ENCODE measurements at places on chromosomes 6 and 20.
A peak's percentile ranks its signal among the peaks of the same experiment; 100 is the strongest.

GRCh38 chr6:25875563-25875905 is 1.5 kb upstream of the SLC17A3 start:
- DNase-seq: no peak

DNA sequence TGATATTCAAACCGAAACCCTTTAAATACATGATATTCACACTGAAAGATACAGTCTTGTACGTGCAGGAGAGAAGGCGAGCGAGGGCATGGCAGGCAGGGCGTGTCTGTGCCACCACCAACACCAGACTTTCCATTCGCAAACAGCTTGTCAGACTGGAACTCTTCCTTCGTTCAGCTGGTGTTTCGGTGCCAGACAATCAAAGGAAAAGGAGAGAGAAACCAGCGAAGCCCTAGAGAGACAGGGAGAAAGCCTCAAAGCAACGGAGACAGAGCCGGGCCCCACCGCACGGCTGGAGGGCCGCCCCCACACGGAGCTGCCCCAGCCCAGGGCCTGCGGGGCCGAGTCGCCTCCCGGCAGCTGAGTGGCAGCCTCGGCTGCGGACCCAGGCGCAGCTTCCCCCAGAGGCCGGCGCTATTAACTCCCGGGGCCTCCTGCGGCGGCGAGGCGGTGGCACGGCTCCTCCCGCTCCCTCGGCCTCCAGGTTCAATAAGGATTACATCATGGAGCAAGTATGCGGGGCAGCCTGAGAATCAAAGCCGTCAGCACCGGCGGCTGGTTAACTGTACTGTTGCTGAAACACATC is 32.1 kb upstream of the NR2E1 start:
- peak; percentile 75 for DNase-seq

GRCh38 chr6:90803956-90804355 is 217.1 kb upstream of the MAP3K7 start:
- no peak for DNase-seq

- no peak for DNase-seq
Observed at GRCh38 chr6:144767051-144767450, 481.9 kb downstream of the UTRN start.

DNA sequence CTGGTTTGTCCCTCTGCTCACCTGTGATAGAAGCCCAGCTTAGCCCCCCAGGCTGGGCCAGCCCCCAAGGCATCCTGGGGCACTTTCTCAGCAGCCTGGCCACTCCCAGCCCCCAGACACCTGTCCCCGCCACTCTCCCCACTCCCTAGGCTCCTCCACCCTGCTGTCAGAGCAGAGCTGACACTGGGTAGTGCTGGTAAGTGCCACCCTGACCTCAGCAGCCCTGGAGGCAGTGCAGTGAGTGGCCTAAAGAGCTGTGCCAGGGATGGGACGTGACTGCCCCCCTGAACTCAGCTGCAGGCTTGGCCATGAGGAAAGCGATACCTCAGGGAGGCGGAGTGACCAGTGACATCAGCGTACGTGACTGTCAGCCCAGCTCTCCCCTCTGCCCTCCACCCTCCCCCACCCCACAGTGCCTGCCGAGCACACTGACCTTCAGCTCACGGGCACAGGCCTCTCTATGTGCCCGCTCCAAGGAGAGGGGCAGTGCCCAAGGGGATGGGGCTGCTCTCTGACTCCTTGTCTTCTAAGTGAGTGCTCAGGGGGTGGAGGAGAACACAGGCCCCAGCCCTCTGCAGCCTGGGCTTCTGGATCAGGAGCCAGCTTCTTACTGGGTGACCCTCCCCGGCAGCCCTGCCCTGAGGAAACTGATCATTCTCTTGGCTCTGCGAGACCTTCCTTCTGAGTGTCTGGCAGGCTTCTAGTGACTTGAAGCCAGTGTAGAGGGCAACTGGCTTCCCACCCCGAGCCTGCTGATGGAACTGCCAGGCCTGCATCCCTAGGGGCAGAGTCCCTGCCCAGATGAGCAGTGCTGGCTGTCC is 172.7 kb downstream of the MRPL14 start:
- DNase-seq: no peak

GRCh38 chr6:128479048-128479666 is 41.2 kb downstream of the PTPRK start:
- DNase-seq: no peak

DNA sequence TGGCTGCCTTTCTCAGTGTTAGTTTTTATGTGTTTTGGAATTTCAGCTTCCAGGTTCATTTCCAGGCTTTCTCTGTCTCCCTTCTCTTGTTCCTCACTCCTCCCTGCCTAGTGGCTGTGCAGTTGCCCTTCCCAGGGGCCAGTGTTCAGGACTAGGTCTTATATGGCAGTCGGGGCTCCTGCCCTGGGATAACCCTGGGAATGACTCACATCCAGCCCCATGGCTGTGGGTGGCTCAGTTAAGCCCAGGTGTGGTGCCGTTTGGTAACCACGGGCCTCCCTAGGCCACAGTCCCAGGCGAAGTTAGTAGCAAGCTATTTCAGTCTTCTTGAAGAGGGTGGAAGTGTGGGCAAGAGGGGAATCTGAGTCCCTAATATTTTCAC is 57.4 kb upstream of the DDR1 start:
- no peak for DNase-seq

GRCh38 chr6:122648726-122649125 is 38.5 kb downstream of the PKIB start:
- no peak for DNase-seq

DNA sequence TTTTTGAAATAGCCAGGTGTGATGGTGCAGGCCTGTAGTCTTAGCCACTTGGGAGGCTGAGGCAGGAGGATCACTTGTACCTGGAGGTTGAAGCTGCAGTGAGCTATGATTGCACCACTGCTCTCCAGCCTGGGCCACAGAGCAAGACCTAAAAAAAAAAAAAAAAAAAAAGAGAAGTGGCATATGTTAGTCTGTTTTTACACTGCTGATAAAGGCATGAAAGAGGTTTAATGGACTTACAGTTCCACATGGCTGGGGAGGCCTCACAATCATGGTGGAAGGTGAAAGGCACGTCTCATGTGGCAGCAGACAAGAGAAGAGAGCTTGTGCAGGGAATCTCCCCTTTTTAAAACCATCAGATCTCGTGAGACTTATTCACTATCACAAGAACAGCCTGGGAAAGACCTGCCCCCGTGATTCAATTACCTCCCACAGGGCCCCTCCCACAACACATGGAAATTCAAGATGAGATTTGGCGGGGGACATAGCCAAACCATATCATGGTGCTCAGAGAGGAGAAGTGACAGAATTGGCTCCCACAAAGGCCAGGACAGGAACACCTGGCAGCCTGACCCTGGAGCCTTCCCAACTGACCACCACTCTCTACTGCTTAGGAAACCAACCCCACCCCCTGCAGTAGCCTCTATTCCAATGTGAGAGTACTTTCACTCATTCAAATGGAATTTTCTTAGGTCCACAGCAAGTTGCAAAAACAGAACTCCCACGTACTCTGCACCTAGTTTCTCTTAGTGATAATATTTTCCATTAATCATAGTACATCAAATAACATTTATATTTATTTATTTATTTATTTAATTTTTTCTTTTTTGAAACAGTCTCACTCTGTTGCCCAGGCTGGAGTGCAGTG is 29.8 kb downstream of the ARHGAP40 start:
- no peak for DNase-seq

DNA sequence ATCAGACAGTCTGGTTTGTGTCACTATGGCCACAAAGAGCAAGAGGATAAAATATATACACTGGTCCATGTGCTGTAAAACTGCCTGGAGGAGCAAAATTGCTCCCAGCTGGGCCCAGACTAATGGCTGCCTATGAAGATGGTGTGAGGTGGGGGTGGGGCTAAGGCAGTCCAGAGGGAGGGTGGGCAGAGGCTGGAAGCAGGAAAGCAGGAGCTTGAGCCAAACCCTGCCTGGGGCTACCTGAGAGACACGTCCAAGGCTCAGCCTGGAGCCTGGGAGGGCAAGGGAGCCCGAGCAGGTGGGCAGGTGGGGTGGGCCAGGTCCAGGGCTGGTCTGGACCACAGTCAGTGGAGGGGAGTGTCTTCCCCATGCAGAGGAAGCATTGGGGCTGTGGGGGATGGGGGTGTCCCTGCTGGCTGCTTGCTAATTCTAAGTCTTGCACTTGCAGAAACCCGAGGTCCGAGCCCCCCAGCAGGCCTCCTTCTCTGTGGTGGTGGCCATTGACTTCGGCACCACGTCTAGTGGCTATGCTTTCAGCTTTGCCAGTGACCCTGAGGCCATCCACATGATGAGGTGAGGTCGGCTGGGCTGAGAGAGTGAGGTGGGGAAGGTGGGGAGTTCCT is 9.5 kb downstream of the HSPA12B start:
- DNase-seq: no peak

DNA sequence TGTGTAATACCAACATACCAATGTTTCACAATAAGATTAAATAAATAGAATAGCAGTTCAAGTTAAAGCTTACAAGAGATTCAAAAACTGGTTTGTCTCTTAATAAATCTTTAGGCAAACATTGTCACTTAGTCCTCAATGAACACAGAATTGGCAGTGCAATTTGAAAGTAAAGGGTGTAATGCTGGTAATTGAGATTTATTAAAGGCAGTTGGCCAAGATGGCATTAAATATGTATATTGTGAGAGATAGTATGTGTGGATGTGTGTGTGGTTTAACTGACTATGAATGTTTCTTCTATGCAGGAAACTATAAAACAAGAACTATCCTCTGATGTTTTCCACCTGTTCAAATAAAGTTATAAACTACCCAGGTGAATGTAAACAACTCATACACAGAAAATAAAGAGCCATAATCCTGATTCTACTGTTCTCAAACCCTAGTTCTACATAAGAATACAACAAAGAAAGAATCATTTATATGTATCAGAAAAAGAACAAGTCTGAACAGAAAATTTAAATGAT is 267.9 kb upstream of the PTCHD4 start:
- DNase-seq: no peak

DNA sequence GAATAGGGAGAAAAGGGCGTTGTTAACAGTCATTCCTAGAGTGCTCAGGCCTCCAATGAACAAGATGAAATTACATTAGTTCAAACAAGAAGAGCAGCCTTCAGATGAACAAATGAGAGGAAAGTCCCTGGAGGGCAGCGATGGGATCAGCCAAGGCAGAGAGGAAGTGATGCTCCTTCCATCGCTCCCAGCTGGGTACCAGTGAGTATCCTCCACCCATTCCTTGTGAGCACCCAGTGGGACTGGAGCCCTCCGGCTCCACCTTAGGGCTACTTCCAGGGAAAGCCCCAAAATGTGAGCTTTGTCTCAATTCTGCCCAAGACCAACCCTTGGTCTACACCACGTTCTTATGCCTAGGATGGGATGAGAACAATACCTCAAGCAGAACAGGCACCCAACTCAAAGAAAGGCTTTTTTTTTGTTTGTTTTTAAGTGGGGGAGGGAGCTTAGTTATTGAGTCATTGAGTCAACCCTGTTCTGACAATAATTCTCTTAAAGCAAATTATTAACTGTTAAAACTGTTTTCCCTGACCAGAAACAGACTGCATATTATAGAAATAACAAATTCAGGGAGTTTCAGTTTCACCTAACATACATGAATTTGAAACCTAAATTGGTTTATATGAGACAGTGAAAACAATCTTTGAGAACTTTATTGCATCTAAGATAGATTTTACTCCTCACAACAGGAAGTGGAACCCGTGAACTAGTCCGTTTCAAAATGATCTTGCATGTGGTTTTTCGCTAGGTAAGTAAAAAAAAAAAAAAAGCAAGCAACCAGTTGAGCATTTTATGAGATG is 106.9 kb downstream of the IPCEF1 start:
- no peak for DNase-seq

GRCh38 chr20:16476032-16476431 is 97.2 kb downstream of the KIF16B start:
- peak; percentile 47 for DNase-seq

- DNase-seq: peak; percentile 86
Observed at GRCh38 chr20:51339721-51340450, 202.6 kb downstream of the NFATC2 start.

- no peak for DNase-seq
Observed at GRCh38 chr6:116714761-116715160, 33.8 kb downstream of the KPNA5 start.

- no peak for DNase-seq
Observed at GRCh38 chr6:90431576-90431975, 134.9 kb upstream of the BACH2 start.

DNA sequence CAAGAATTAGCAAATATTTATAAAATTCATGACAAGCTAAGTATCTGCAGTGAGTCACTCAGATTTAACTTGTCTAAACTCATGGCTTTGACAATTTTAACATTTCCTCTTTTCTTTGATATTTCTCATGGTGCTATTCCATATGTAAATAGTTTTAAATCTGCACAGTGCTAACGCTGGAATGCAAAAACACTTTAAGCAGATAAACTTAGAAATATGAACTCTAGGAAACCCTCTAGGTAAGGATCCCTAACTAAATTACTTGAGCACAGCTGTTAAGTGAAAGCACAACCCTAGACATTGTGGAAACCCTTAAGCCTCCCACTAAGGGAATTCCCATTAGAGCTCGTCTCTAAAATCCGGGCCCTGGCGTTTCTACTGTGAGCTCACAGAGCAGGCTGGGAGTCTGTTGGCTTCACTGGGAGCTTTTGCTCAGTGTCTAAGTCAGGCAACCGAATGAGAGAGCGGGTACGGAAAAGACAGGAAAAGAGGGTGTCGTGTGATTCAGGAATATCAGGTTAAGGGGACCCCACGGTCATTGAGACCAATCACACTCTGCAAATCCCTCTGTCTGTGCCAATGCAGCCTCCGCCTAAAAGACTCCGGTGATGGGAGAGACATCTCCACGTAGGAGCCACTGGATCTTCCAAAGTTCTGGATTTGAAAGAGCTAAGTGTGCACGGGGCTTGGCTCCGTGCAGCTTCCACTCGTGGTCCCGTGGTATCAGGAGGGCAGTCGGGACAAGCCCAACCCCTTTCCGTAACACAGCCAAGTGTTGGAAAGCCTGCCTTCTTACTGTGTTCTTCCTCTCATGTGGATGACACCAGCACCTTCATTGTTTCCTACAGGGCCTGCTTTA is 112.3 kb upstream of the RPS6KA2 start:
- no peak for DNase-seq

GRCh38 chr20:20499439-20499838 is 131.5 kb downstream of the INSM1 start:
- no peak for DNase-seq

DNA sequence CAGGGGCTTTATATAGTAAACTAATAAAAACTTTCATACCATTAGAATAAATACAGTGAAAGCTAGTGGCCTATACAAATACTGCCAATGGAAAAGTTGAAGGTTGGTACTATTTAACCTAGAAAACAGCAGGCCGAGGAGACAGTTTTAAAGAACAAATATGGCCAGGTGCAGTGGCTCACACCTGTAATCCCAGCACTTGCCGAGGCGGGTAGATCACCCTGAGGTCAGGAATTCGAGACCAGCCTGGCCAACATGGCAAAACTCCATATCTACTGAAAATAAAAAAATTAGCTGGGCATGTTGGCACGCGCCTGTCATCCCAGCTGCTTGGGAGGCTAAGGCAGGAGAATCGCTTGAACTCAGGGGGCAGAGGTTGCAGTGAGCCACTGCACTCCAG is 24.8 kb downstream of the GLYATL3 start:
- DNase-seq: no peak

- DNase-seq: no peak
Observed at GRCh38 chr6:13397359-13398068, 69.2 kb upstream of the TBC1D7 start.

DNA sequence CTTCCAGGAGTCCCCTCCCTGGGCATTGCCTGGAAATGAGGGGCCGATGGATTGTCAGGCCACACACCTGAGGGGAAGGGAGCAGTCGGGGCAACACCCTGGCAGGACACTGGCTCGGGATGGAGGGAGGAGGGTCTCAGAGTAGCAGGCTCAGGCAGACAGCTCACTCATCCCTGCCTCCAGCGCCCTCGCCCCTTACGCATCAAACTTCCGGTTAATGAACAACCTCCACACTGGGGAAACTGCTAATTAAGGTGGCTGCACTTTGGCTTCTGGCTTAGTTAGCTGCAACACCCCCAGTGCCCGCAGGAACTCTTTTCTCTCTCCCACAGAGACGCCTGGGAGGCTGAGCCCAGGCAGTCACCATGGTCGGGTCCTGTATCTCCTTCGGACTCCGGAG is 13.4 kb upstream of the CHRNA4 start:
- DNase-seq: no peak
